Germinal center (tissue), 1 donor: ENCODE measurements at places on chromosomes 13 and 19.

GRCh38 chr13:41304551-41304950, 6.5 kb upstream of the NAA16 start:
- no peak for DNase-seq

GRCh38 chr13:73922493-73923393, 211.5 kb downstream of the KLF12 start:
- DNase-seq: no peak

DNA sequence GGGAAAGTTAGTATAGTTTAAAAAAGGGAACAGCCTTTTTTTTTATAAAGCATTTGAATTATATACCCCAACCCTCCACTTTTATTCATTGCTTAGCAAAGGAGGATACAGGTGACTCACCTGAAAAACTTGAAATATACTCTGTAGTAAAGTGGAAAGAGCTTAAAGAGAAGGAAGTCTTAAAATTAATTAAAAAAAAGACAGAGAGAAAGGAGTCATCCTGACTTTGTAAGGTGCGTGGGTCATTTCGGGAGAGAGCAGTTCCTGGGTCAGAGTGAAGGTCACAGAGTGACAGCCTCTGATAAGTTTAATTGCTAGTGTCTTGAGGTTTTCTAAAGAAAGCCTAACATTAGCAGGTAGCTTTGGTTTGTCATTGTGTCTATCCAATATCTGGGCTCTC, 310.3 kb downstream of the KLF5 start:
- DNase-seq: no peak

- no peak for DNase-seq
Observed at GRCh38 chr13:29411481-29411880, 184.0 kb downstream of the SLC7A1 start.
